Right renal pelvis (tissue), 4 donors: ENCODE measurements at places on chromosomes 7 and 10. TPM values are rescaled to one million over a fixed set of nuclear protein-coding genes. Genes with fewer than 3 reads are reported as not detected.

DNA sequence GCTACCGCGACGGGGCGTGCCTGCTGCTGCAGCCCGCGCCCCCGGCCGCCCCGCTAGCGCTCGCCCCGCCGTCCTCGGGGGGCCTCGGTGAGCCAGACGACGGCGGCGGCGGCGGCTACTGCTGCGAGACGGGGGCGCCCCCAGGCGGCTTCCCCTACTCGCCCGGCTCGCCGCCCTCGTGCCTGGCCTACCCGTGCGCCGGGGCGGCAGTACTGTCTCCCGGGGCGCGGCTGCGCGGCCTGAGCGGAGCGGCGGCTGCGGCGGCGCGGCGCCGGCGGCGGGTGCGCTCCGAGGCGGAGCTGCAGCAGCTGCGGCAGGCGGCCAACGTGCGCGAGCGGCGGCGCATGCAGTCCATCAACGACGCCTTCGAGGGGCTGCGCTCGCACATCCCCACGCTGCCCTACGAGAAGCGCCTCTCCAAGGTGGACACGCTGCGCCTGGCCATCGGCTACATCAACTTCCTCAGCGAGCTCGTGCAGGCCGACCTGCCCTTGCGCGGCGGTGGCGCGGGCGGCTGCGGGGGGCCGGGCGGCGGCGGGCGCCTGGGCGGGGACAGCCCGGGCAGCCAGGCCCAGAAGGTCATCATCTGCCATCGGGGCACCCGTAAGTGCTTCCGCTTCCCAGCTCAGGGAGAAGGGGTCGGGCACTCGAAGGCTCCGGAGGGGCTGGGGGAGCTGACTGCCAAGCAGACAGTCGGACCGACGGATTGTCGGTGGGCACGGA, 761 bp downstream of the PTF1A start:
- no peak for DNase-seq

- no peak for DNase-seq
These were observed 20.7 kb downstream of the MET start for GRCh38 chr7:116692401-116693308.

GRCh38 chr10:128078136-128078969, 47.9 kb downstream of the MKI67 start:
- DNase-seq: no peak

- no peak for DNase-seq
These were observed 1.6 kb downstream of the AKAP9 start for GRCh38 chr7:91942312-91942711.

PTN gene
- 236 TPM for polyA plus RNA-seq

DNA sequence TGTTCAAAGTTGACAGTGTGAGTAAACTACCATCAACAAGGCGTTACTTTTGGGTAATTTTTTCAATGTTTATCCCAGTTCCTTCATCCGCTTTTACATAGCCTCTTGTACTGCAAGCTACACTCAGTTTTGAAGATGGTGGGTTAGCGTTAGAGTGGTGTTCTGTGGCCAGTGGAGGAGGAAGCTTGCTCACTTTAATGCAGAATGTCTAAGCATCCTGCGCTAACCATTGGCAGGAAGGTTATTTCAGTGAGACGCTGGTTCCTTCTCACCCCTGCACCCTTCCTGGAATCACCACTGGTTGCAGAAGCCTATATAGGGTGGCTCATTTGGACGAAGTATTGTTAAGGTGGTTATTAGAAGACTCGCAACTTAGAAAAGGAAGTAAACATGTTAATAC, 159.1 kb downstream of the CELF2 start:
- no peak for DNase-seq

PNLIP gene
- polyA plus RNA-seq: not detected

GRCh38 chr7:26127411-26127810, 24.6 kb upstream of the NFE2L3 start:
- no peak for DNase-seq

ANKRD30A gene
- not detected for polyA plus RNA-seq

DNA sequence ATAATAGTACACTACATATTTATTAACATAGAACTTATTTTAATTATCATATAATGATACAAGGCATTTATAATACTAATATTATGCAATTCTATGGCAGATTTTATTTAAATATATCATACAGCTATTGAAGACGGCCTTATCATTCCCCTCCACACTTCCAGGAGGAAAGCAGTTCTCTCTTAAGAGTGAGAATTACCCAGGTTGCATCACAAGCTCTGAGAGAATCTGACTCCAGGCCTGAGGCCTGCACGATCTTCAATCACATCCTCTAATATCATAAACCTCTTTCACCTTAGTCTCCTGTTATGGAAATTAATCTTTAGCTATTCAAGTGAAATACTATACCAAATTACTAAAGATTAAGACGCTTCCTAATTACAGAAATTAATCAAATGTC, 564.4 kb downstream of the PARD3 start:
- no peak for DNase-seq

SLF2 gene
- 32.1 TPM for polyA plus RNA-seq

DNA sequence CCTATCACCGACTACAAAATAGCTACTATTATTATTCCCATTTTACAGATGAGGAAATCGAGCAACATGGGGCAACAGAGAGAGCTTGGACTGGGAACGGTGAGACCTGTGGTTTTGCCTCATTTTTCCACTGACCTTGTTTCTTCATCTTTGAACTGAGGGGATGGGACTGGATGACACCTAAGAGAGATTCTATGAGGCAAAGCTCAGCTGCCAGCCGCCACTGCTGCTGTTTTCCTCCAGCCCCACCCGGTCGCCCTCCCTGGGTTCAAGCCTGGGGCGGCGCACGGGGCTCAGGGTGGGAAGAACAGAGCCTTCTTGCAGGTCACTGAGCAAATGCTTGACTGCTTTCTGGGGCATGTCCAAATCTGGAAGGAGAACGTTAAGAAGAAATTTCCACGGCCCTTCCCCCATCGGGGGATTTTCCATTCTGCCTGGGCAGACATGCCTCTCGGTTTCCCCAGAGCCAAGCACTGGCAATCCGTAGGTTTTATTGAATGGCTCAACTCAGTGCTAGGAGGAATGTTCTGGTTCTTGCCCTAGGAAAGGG, 12.3 kb downstream of the DDIT4 start:
- DNase-seq: no peak

DNA sequence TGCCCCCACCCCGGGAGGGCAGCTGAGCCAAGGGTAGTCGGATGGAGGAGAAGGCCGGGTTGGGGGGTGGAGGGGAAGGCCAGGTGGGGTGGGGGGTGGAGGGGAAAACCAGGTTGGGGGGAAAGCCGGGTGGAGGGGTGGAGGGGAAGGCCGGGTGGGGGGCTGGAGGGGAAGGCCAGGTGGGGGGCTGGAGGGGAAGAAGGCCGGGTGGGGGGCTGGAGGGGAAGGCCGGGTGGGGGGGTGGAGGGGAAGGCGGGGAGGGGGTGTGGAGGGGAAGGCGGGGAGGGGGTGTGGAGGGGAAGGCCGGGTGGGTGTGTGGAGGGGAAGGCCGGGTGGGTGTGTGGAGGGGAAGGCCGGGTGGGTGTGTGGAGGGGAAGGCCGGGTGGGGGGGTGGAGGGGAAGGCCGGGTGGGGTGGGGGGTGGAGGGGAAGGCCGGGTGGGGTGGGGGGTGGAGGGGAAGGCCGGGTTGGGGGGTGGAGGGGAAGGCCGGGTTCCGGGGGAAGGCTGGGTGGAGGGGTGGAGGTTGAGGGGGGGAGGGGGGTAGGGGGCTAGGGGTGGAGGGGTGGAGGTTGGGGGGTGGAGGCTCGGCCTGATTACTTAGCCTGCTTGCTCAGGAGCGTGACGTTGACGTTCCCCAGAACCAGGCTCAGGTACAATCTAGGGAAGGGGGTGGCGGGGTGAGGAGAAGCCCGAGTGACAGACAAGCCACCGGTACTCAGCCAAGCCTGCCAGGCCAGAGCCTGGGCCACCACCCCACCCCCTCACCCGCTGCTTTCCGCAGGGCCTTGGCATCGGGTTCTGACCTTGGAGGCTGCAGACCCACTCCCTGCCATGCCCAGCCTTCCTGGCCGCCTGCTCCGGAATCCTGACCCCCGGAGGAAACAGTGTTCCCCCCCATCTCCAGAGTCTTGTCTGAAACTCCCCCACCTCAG, 5.6 kb downstream of the TMEM120A start:
- no peak for DNase-seq

DNA sequence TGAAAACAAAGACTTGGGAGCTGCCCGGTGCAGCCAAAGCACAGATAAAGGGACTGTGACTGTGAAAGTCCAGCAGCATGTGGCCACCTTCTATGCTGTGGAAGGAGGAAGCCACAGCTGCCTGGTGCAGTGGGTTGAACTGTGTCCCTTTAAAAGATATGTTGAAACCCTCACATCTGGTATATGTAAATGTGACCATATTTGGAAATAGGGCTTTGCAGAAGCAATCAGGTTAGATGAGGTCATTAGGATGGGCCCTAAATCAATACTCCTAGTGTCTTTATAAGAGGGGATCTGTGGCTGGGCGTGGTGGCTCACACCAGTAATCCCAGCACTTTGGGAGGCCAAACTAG, 136.9 kb downstream of the GLI3 start:
- no peak for DNase-seq

GRCh38 chr7:120227255-120227654, 45.7 kb upstream of the KCND2 start:
- no peak for DNase-seq

DNA sequence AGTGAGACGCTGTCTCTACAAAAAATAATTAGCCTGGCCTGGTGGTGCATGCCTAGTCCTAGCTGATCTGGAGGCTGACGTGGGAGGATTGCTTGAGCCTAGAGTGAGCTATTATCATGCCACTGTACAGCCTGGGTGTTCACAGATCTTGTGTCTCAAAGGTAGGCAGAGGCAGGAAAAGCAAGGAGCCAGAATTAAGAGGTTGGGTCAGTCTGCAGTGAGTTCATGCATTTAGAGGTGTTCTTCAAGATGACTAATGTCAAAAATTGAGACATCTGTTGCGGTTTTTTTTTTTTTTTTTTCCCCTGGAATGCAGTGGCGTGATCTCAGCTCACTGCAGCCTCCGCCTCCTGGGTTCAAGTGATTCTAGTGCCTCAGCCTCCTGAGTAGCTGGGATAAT, 5.4 kb downstream of the PPIA start:
- no peak for DNase-seq

DNA sequence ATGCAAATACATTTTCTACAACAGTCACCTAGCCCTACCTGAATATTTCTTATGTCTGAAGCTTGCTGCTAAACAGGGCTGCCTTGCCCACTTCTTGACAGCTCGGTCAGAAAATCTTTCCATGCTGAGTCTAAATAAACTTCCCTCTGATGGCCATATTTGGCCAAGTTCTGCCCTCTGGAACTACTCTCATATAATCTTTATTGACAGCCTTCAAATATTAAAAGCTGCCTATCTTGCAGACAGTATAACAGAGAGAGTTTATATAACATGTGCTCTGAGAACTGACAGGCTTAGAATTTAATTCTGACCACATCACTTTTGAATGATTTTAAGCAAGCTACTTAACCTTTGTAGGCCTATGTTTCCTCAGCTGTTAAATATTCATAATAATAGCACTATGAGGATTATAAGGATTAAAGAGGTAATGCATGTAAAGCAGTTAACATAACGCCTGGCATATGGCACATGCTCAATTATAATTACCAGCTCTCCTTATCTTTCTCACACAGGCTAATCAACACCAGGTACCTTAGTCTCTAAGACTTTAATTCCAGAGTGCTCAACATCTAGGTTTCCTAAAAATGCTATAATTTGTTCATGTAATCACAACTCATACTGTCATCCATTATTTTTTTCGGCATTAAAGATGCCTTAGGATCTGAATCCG, 334.1 kb downstream of the HPSE2 start:
- DNase-seq: no peak

DNA sequence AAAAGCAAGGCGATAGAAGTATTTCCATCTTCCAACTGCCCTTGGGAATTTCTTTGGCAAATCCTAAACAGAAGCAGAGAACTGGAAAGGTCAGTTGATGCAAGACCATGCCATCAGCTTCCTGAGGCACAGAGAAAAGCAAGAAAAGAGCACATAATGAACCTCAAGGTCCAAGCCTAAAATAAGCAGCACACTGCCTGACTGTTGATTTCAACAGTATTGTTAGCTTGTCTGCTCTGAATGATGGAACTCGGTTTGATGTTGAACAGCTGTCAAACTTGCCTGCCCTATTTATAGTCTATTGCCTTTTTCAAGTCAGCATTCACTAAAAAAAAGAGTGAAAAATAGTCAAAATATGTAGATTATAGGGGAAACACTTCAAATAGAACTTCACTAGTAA, 1192.0 kb upstream of the PHF14 start:
- DNase-seq: no peak

VWDE gene
- 5.5 TPM for polyA plus RNA-seq

- no peak for DNase-seq
These were observed 55.4 kb upstream of the SGMS1 start for GRCh38 chr10:50679149-50679548.

DNA sequence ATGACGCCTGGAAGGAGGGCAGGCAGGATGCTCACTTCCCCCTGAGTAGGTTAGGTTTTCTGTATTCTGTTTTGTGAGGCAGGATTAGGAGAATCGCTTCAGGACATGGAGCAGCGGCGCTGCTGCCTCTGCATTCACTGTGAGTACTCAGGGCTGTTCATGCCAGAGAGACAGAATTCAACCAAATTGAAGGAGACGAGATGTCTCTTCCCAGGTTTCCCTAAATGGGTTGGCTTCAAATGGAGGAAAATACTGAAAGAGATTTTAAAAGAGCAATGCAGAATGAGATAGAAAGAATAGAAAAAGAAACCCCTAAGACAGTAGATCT, 21.9 kb upstream of the CNPY1 start:
- DNase-seq: no peak

FRMPD2 gene
- polyA plus RNA-seq: 0.58 TPM

- no peak for DNase-seq
These were observed 24.0 kb downstream of the BZW2 start for GRCh38 chr7:16670021-16670420.

GRCh38 chr7:117227091-117227490, 95.8 kb downstream of the WNT2 start:
- DNase-seq: no peak
